ENCODE measurements at places on chromosomes 11 and 22.

- no peak for DNase-seq
These were observed 7.0 kb downstream of the LGR4 start for GRCh38 chr11:27465629-27466028.

- peak; percentile 39 for DNase-seq
These were observed 178.2 kb upstream of the ZC3H12C start for GRCh38 chr11:109914809-109915653.

DNA sequence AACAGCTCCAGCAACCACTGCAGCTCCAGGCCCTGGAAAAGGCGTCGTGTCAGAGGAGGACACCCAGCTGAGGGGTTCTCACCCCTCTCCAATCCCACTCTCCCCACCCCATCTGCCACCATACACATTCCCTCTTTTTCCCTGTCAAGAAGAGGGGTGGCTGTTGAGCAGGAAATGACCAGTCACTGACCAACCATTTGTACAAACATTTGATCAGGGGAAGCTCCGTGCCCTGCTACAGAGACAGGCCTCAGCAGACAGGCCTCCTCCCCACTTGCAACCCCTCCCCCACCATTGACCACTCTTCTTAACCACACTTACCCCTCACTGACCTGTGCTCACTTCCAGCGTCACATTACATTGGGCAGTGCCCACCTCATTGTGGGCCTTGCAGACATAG, 2.3 kb upstream of the VSIG2 start:
- DNase-seq: no peak

GRCh38 chr22:43945632-43946383, 9.4 kb upstream of the SAMM50 start:
- no peak for DNase-seq

DNA sequence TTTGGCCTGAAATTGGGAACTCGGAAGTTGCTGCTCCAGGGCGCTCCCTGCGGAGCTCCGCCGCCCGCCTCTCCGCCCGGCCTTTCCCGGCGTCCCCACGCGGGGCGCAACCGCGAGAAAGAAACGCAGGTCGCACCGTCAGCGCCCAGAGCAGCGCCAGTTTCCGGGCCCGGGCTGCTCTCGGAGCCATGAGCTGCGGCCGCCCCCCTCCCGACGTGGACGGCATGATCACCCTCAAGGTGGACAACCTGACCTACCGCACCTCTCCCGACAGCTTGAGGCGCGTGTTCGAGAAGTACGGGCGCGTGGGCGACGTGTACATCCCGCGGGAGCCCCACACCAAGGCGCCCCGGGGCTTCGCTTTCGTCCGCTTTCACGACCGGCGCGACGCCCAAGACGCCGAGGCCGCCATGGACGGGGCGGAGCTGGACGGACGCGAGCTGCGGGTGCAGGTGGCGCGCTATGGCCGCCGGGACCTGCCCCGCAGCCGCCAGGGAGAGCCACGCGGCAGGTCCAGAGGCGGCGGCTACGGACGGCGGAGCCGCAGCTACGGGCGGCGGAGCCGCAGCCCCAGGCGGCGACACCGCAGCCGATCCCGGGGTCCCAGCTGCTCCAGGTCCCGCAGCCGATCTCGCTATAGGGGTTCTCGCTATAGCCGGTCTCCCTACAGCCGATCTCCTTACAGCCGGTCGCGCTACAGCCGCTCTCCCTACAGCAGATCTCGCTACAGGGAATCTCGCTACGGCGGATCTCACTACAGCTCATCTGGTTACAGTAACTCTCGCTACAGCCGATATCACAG, 521 bp downstream of the SRSF8 start:
- peak; percentile 65 for DNase-seq

DNA sequence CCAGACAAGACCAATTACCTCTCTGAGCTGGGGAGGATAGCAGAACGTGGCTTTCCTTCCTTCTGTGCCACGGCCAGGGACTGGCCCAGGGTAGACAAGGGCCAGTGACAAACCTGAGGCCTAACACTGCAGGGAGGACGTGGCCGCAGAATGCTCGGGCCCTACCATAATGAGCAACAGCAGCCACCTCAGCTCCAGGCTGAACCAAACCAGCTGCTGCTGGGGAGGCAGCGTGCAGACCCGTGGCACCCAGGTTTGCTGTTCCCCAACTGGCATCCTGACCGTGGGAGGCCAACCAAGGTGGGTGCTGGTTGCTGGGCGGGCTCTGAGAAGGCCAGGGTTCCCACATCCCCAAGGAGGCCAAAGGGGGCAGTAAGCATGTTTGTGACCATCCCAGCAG, 83.0 kb downstream of the MORC2 start:
- no peak for DNase-seq

- DNase-seq: no peak
These were observed 39.5 kb upstream of the CLNS1A start for GRCh38 chr11:77677138-77677537.

DNA sequence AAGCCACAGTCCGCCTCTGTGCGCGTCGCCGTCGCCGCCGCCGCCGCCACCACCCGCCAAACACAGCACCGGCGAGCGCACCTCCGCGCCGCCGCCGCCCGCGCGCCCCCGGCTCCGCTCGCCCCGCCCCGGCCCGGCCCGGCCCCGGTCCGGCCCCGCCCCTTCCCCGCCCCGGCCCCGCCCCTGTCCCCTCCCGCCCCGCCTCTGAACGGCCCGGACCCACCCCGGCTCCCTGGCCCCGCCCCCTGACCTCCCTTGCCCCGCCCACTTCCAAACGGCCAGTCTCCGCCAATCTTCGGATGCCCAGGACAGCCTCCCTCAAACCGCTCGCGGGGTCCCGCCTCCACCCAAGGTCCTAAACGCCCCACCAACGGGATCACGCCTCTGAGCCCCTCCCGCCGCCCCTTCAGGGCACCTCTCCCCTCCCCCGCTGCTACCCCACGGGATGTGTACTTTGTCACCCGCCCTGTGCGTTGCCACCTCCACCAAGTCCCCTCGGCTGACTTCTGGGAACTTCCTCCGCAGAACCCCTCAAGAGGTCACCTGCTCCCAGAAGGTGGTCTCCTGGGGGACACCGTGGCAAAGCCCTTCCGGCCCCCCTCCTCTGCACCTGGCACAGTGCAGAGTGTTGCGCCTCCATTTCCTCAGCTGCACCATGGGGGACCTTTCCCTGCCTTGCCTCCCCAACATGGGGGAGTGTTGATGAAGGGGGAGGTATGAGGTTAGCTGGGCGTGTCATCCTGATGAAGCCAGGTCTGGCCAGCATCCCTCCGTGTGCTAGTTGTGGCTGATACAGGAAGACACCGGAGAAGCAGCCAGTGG, at the start of gene KIAA0930:
Gene KIAA0930, minus strand, starts transcription at position 85 of the 822 bp plus-strand sequence. CDS start 191 bp downstream, outside the sequence.
- no peak for DNase-seq

GRCh38 chr22:39545386-39546365, 13.1 kb upstream of the RPS19BP1 start:
- DNase-seq: no peak

DNA sequence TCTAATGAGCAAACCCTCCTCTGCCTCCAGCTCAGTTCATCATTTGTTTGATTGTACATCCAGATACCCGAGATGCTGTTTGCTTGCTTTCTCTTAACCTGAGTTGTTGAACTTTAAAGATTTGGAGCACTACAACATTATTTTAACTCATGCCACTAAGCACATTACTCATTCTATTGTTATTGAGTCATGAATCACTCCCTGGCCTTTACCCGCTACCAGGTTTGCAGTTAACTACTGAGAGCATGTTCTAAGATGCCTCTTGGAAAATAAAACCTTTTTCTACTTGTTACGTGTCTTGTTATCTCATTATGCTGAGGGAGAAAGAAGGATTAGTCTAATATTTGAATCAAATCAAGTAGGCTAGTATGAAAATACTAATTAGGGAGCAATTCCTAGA, 720.6 kb upstream of the ANO5 start:
- no peak for DNase-seq

GRCh38 chr11:14065141-14065540, 102.6 kb downstream of the SPON1 start:
- no peak for DNase-seq

GRCh38 chr11:118442301-118442700, 6.0 kb downstream of the KMT2A start:
- DNase-seq: no peak

Measured in NCI-H510A treated with DMSO at 0.1 percent for 48 hours (cell line).